ENCODE measurements at places on chromosomes 1 and 21.

GRCh38 chr1:89490389-89490788 is 34.2 kb upstream of the LRRC8B start:
- DNase-seq = no peak

DNA sequence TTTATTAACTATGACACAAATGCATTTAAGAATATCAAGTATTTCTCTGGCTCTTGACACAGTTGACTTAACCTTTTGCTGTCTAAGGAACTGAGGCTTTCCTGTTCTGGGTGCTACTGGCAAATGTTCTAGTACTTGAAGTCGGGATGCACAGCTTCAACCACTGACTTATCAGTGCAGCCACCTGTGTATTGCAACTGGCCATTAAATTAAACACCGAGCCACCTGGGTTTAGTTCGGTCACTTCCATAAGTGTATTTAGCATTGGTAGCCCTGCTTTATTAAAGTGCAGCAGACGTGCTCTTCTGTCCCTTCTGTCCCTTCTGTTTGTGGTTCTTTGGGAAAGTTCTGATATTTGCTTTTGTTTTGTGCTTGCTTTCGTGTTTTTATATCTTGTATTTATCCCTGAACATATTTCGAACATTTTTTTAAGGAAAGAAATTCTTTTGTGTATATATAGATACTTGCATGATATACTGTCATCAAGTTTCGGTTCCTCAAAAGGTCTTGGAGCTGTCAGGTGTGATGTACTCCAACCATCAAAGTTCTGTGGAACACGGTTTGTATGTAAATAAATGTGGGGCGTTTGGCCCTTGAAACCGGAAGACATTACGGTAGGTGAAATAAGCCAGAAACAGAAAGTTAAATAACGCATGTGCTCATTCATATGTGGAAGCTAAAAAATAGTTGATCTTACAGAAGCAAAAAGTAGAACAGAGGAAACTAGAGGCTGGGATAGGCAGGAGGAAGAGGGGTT is 297.9 kb upstream of the GREM2 start:
- no peak for DNase-seq

DNA sequence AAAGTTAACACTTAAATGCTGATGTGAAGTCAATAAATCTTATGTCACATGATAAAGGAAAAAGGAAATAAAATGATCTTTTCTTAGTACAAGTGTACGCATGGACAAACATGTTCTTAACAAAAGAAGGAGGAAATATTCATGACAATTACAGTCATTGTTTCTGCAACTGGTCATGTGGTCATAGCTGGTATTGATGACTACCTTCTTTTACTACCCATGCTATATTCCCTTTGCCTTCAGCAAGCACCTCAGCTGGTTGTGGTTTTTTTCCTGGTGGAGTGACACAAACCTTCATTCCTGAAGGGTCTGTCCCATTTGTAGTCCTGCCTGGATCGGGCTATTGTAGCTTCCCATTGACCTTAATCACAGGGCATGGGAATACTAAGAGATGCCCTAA is 23.4 kb upstream of the TSHB start:
- DNase-seq = no peak

DNA sequence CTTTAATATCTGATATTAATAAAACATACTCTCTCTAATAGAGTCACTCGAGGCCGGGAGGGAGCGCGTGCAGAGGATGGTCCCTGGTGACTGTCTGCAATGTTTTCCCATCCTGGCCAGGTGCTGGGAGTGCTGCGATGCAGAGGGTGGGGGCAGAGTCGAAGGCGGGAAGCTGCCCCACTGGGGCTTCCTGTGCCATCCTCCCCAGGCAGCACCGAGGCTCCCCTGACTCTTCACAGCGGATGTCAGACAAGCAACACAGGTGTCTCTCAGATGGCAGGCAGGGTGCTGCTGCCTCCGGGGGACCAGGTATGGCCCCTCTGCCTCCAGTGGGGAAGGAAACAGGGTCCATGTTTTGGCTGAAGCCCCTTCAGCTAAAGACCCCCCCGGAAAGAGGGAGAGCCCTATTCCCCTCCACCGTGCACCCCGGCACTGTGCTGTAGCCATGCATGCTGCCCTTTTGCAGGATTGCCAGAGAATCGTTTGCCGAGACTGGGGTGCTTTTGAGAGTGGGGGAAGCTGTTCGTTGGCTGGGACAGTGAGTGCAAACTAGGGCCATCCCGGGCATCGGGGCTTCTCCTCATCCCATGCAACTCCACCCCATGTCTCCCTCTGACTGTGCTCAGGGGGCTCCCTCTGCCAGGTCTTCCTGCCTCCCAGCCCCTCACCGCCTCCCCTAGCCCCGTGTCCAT is 32.1 kb upstream of the TTC34 start:
- DNase-seq = no peak

DNA sequence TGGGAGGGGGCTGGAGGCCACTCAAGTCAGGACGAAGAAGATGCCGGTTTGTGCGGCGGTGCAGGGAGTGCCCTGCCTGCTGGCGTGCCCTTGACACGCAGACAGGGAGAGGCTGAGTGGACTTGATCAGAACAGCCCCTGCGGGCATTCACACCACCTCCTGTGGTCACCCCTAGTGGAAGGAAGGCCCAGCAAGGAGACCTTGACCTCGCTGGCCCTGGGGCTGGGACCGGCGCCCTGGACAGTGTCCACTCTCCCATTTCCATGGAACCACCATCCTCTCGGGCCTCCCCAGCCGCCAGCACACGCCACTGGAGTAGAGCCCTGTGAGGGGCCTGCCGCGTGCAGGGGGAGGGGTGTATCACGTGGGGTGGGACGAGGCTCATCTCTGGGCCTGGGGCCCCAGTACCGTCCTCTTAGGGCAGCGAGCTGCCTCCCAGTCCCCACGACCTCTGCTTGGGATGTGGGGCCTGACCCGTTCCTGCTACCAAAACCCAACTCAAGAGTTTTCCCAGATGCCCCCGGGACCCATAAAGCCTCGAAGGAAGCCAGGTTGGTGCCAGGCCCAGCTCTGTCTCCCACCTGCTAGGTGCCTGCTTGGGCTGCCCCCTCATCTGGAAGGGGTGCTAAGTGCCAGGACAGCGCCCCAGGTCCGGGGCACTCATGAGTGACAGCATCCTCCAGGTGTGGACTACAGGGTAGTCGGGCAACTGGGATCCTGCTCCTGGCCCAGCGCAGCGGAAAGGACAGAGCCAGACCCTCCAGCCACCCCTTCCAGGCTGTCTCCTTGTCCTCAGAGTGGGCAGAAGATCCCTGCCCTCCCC is 62.8 kb downstream of the SLX9 start:
- no peak for DNase-seq

- no peak for DNase-seq
Observed at GRCh38 chr1:171424494-171424893, 60.8 kb upstream of the PRRC2C start.

- peak; percentile 68 for DNase-seq
Observed at GRCh38 chr1:109483672-109484518, at the start of gene ATXN7L2. ATXN7L2 (plus strand) TSS chr1:109483905; CDS start chr1:109483954, 49 bp downstream.

GRCh38 chr21:44911384-44912157 is 9.1 kb downstream of the ITGB2 start:
- peak; percentile 85 for DNase-seq

GRCh38 chr1:183180218-183180617 is 5.8 kb upstream of the LAMC2 start:
- peak; percentile 97 for DNase-seq

DNA sequence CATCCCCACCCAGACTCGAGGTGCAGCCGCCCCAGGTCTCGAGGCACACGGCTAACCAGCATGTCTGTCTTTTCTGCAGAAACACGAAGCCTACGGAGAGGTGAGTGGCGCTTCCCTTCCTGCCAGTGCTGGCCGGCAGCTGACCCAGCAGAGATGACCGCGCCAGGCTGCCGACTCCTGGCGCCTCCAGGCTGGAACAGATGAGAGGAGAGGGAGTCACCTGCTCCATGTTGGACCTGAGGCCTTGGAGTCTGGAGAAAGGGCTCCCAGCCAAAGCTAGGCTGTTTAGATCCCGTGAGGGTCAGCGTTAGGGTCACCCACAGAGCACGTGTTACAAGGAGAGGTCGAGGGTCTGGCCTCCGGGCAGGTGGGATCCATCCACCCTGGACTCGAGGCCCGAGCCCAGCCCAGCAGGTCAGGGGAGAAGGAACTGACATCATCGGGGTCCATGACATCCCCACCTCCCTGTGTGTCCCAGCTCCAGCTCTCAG is 14.9 kb downstream of the COL6A2 start:
- DNase-seq = no peak

- DNase-seq = peak; percentile 1
Observed at GRCh38 chr1:210025870-210026269, 87.9 kb downstream of the SYT14 start.

DNA sequence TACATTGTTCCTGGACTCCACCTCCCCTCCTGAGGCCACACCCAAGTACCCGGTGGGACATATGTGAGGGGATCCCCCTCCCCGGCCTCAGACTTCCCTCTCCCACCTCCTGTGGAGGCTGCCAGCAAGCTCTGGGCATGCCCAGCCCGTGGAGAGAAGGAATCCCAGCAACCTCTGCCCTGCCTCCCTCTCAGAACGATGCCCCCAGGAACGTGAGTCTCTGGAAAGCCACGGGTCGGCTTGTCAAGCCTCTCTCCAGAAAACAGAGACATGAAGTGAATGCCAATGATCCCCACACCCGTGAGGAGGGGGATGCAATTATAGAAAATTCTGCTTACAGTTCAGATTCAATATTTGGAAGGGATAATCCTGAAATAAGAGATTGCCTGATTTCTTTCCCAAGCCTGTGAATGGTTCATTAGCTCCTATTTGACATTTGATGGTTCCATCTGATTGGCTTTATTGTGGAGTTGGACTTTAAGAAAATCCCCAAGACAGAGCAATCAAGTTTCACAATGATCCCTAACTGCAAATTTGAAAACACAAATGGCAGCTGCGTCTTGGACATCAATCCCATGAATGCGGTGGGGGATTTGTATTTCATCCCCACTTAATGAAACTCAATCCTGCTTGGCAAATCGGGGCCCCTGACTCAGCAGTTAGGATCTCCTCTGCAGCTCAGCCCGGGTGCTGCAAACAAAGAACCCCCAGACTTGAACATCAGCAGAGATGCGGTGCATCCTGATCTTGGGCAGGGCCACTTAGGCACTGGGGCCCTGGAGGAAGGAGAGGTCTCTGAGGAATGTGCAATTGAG is 9.1 kb upstream of the GUCA2B start:
- no peak for DNase-seq

DNA sequence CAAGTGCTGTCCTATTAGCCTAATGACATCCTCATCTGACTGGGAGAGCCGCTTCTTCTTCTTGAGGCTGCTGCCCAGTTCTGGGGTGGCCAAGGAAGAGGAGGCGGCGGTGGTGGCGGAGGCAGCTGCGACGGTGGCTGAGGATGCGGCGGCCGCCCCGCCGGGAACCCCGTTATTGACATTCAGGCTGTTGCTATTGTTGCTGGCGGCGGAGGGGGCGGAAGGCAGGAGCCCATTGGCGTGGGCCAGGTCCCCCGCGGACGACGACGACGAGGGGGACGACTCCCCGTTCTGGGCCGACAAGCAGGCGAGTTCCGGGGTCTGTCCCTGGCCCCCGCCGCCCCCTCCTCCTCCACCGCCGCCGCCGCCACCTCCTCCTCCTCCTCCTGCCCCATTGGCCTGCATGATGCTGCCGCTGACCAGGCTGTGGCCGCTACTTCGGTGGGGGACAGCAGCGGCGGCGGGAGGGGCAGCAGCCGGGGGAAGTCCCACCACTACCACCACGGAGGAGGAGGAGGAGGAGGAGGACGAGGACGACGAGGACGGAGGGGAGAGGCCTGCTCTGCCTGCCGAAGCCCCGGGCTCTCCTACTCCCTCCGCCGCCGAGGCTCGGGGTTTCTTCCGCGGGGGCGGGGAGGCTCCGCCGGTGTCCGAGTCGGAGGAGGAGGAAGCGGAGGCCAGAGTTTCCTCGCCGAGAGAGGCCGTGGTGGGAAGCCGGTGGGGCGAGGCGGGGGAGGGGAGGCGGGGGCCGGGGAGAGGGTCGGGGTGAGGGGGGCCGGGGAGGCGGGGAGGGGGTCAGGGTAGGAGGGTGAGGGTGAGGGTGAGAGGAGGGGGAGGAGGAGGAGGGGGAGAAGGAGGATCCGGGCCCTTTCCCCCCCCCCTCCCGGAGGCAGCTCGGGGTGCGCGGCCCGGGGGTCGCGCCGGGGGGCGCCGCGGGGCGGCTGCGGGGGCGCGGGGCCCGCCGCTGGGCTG is 610 bp downstream of the WDR26 start:
- DNase-seq = no peak

DNA sequence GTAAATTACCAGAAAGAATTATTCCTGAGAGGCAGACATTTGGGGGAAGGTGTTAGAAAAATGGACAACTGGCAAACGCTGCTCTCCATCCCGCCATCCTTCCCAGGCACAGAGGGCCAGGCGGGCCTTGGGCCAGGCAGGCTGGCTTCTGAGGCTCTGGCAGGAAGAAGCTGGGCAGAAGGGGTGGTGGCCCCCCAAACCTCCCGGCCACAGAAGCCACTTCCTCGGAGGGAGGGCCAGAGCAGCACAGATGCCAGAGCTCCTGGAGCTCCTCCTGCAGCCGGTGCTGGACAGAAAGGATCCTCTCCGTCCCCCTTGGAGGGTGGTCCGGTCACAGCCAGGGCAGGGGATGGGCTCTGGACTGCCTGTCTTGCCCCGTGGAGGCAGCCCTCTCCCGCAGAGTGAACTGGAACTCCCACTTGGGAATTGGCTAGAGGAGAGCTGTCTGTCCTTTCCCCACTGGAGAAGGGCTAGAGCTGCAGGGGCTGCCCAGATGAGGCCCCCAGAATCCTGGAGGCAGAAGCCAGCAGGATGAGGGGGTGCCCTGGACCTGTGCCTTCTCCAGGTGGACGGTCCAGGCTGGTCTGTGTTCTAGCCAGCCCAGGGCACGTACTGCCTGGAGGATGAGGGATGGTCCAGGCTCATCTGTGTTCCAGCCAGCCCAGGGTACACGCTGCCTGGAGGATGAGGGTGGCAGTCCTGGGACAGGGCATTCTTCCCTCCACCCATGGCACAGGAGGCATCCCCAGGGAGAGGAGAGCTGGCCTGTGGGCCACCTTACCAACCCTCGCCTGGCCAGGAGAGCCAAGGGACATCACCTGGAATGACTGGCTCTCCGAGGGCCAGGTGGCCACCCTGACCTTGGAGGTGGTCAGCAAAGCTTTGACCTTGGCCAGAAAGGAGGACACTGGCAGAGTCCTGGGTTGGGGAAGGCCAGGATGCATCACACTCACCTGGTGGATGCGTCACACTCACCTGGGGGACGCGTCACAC is 47.4 kb upstream of the ACTRT2 start:
- no peak for DNase-seq

DNA sequence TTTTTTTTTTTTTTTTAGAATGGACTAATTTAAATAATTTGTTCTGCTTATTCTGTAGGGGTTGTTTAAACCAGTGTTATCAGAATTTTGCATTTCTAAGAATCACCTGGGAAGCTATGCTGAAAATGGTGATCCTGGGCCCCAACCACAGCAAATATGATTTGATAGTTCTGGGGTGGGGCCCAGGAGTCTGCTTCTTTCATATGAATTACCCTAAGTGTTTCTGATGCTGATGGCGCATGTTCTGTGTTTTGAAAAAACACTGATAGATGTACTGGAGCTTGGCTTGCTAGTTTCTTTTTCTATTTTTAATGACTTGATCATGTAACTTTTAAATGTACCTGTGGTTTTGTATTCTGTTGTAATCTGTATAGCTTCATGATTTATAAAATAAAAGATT is 89.3 kb downstream of the CDC14A start:
- DNase-seq = no peak
